Caudate nucleus (tissue), 63 donors: ENCODE measurements at places on chromosomes 5 and 9.

- no peak for DNase-seq
These were observed 126.2 kb upstream of the ADCY2 start for GRCh38 chr5:7269591-7270274.

DNA sequence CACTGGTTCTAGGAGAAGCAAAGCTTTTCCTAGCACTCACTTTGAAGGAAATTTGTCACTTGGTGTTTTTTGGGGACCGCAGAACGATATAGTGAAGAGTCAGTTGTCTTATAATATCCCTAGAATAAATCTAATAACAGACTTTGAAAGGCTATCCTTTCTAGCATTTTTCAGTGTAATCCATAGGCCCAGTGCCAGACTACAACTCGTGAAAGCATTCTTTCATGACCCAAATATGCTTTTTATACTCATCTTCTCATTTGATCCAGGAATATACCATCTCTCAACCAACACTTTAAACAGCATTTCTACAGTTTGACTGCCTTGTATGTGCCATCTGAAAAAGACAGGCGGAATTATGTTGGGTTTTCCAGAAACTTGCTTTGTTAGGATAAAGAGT lies 104.0 kb downstream of the ERCC6L2 start:
- DNase-seq: no peak

- DNase-seq: peak; percentile 46
These were observed at the start of gene DPYSL3 for GRCh38 chr5:147509710-147510651. DPYSL3 (minus strand) TSS chr5:147510068; CDS start chr5:147509858, 210 bp downstream.

DNA sequence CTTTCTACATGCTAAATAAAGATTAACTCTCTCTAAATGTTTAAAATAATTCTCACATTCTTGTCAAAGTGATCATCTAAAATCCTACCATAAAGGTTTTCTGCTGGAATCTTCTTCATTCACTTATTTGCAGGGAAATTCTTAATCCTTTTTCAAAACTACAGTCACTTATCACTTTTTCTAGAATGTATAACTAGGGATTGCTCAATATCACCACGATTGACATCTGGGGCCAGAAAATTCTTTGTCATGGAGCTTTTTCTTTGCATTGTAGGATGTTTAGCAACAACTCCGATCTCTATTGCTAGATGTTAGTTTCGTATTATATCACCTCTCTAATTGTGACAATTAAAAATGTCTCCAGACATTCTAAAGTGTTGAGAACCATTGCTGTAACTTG lies 344.9 kb upstream of the PIK3R1 start:
- DNase-seq: no peak

GRCh38 chr9:90793729-90794128 lies 7.9 kb upstream of the SYK start:
- no peak for DNase-seq

GRCh38 chr5:160500786-160501779 lies 79.4 kb downstream of the PTTG1 start:
- DNase-seq: no peak

GRCh38 chr9:12394105-12394504 lies 299.1 kb upstream of the TYRP1 start:
- no peak for DNase-seq

- DNase-seq: no peak
These were observed 28.1 kb downstream of the TTC23L start for GRCh38 chr5:34866989-34867471.

- DNase-seq: no peak
These were observed 78.2 kb downstream of the RAI14 start for GRCh38 chr5:34734326-34734725.

DNA sequence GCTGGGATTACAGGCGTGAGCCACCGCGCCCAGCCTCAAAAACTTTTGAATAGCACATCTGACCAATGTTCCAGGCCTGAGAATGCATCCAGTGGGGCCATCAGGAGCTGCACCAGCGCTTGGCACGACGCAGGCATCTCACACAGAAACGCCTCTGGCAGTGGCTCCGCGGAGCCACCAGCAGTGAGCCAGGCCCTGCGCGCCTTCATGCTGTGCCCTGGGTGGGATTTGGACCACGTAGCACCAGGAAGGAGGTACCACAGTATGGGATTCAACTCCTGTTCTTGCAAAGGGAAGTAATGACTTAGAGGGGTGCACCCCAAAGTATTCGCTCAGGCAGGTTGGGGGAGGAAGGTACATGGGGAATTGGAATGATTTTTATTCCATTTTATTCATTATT lies 3.0 kb downstream of the CCDC187 start:
- DNase-seq: no peak

DNA sequence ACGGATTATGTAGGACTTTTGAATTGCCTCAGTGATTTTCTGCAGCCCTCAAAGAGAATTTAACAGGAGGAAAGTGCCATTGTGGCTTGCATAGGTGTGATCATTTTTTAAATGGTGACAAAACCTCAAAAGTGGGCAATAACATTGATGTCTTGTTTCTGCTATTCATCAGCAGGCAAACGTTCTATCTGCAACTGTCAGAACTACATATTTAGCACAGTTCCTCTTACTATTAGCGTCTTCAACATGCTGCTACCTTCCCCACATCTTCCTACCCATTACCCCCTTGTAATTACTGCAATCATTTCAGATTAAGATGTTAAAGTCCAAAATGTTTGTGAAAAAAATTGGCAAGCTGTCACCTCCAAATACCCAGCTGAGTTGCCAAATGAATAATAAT lies 254.6 kb downstream of the SMARCA2 start:
- DNase-seq: no peak

DNA sequence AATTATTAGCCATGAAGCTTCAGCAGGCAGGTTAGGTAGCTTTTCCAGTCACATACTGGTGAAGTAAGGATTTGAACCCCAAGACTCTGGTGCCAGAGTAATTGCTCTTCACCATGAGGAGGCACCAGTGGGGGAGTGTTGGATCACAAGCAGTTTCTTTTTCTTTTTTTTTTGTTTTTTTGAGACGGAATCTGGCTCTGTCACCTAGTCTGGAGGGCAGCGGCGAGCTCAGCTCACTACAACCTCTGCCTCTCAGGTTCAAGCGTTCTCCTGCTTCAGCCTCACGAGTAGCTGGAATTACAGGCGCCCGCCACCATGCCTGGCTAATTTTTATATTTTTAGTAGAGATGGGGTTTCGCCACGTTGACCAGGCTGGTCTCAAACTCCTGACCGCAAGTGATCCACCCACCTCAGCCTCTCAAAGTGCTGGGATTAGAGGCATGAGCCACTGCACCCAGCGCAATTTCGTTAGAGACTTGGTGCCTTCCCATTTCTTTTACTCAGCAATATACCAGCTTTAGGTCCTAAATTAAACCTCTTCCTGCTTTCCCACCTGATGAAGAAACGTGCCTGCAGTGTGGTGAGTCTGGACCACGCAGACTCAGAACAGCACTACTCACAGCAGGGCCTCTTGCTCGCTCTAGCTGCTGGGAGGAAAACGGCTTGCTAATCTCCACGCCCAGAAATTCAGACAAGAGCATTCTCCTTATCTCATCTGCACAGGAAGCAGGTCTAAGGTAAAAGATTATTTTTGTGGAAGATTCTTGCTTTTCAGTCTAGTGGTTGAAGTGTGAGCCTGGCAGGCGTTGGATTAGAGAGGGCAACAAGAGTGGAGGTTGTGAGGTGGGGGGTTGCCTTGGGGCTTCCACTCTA lies at the start of gene S100Z:
Gene S100Z (plus strand): TSS at position 596 of the 873 bp plus-strand sequence. CDS start 25,346 bp downstream, outside the sequence.
- DNase-seq: no peak

DNA sequence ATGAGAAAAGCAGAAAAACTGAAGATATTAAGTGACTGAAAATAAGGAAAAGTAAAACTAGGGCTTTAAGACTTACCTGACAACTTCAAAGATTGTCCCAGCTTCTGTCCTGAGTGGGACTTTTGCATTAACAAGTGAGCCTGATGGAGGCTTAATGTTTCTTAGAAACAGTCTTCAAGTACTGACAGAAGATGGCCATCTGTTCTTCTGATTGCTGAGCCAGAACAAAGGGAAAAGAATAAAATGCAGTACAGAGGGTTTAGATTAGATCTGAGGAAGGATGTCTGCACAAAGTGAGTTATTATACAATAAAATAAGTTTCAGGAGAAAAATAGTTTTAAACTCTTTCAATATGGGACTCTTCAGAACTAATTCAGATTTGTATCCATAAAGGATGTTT lies 500.7 kb downstream of the CETN3 start:
- DNase-seq: no peak

GRCh38 chr5:34915856-34916192 lies 313 bp downstream of the BRIX1 start:
- no peak for DNase-seq

DNA sequence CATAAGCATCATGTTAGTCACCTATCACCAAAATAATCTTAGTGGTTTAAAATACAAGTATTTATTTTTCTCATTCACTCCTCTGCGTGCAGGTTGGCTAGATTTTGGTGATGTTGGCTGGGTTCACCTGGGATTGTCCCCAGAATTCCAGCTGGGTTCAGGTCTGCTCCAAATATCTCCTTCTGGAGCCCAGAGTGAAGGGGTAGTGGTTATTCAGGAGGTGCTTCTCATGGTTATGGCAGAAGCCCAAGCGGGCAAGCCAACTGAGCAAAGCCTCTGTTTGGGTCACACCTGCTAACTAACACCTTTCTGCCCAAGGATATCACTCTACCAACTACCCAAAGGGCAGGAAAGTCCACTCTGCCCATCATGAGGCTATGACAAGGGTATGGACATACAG lies 4.7 kb upstream of the SLC25A46 start:
- DNase-seq: no peak

- no peak for DNase-seq
These were observed 4.2 kb downstream of the DPP7 start for GRCh38 chr9:137110147-137110910.

- no peak for DNase-seq
These were observed 126.2 kb downstream of the BASP1 start for GRCh38 chr5:17343675-17344074.

- DNase-seq: no peak
These were observed 386.0 kb downstream of the ARRDC3 start for GRCh38 chr5:90997082-90997481.

- no peak for DNase-seq
These were observed 28.3 kb upstream of the STOM start for GRCh38 chr9:121398374-121398773.

DNA sequence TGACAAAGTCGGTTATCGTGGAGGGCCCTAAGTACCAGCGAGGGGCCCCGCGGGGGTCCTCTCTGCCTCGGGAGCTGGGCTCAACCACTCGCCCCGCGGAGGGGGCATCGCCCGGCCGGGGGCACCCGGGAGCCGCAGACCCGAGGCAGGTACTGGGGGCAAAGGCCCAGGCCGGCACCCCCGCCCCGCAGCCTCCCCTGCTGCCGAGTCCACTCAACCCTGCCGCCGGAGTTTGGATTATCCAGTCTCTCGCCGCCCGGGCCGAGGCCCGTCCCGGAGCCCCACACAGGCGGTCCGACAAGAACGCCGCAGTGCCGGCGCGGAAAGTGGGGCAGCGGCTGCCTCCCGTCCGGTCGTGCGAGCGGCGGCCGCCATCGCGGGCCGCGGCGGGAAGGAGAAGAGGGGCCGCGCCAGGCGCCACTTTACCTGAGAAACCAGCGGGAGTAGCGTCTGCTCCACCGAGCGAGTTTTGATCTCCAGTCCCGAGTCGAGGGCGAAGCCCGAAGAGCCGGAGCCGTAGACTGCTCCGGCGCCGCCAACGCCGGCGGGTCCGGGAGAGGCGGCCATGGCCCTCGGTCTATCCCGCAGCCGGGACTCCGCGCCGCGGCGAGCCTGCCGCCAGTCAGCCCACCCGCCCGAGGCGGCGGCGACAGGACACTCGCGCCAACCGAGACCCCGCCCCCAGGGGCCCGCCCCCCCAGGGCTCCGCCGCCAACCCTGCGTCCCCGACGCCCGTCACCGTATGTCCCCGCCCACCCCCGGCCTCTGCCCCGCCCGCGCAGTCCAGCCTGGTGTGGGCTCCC lies at the start of gene CTNNAL1:
Gene CTNNAL1 (minus strand): TSS at position 624 of the 803 bp plus-strand sequence. CDS start 57 bp downstream, at position 567.
- peak; percentile 67 for DNase-seq

DNA sequence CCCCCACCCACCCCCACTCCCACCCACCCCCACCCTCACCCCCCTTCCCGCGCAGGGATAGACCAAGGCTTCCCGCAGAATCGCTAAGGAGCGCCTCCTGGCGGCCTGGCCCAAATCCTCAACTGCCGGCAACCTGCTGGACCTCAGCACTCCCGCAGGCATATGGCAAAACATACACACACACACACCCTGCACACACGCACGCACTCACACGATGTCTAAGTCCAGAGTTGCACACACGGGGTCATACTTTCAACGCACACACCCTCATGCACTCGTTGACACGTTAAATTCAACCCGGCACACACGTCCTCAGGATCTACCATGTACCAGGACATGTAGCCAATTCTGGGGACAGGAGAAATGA lies 1.7 kb downstream of the CPLX2 start:
- DNase-seq: no peak

- no peak for DNase-seq
These were observed 567.9 kb downstream of the TAF11L14 start for GRCh38 chr5:18202164-18202563.

GRCh38 chr9:3458806-3459475 lies 66.9 kb downstream of the RFX3 start:
- no peak for DNase-seq

GRCh38 chr9:21810881-21811280 lies 8.4 kb downstream of the MTAP start:
- DNase-seq: no peak

GRCh38 chr5:100542086-100542485 lies 6.9 kb downstream of the FAM174A start:
- DNase-seq: no peak

DNA sequence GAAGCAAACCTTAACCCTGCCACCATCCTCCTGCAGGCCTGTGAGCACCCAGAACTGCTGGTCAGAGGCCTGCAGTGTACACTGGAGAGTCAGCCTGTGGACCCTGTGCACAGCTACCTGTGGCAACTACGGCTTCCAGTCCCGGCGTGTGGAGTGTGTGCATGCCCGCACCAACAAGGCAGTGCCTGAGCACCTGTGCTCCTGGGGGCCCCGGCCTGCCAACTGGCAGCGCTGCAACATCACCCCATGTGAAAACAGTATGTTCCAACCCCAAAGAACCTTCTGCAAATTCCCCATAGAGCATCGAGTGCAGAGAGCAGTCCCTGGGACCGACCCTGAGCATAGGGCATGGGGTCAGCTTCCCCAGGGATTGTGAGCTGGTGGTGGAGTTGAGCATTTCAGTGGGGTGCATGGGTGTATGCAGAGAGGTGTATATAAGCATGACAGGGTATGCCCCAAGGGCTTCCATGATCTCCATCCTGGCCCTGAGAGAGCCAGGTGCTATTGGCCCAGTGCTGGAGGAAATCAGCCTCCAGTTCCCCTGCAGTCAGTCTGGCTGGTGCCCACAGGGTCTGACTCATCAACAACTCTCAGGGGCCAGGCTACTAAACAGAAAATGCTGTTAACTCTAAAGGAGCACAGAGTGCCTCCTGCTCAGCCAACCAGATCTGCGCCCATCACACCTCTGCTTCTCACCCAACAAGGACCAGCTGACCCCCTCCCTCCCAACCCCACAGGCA lies 126.2 kb downstream of the SAXO1 start:
- no peak for DNase-seq
